Heart left ventricle (tissue), 16 donors: ENCODE measurements at places on chromosomes 6 and 20.
A peak's percentile ranks its signal among the peaks of the same experiment; 100 is the strongest.

DNA sequence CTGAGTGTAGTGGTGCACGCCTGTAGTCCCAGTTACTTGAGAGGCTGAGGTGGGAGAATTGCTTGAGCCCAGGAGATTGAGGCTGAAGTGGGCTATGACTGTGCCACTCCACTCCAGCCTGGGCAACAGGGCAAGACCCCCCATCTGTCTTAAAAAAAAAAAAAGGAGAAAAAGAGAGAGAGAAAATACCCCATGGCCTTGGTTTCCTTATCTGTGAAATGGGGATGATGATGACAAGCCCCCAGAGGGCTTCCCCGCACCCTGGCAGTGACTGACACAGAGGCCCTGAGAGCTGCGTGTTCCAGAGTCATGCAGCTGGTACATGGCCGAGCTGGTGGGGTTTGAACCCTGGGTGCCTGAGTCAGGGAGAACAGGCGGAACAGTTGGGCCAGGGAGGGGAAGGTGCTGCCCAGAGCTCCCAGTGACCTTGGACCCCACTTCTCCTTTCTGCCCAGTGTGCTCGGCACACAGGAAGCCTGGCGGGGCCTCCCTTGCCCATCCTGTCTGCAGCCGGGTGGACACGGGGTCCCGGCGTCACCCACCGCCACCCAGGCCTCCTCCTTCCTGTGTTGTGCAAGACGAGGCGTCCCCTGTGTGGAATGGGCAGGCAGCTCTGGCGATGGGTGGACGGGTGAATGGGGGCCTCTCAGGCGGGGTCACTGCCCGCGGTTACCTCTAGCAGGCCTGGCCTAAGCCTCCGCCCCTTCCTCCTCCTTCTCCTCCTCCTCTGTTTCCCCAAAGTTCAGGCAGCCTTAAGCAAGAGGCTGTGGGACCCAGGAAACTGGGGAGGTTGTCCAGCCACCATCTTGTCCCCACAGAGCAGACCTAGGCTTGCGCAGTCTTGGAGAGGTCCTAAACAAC lies 84.2 kb downstream of the CEBPB start:
- DNase-seq = peak; percentile 88

GRCh38 chr20:41395667-41396664 lies 29.3 kb upstream of the EMILIN3 start:
- DNase-seq = no peak

DNA sequence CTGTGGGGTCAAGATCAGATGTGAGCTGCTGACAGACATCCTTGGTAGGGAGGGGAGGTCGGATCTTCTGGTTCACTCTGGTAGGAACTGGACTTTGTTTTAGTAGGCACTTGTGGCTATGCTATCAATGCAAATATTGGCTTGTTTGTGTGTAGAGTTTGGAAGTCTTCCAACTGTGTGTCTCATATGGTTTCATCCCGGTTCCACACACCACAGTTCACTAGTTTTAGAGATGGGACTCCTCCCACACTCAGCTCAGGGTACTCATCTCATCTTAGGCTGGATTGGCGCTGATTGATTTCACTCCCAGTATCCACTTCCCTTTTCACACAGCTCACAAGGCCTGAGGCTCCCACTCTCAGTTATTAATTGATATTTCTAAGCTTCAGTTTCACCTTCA lies 161.3 kb downstream of the THBS2 start:
- DNase-seq = no peak

GRCh38 chr6:161151660-161152526 lies 122.0 kb downstream of the AGPAT4 start:
- no peak for DNase-seq

GRCh38 chr6:101722991-101723579 lies 329.6 kb downstream of the GRIK2 start:
- DNase-seq = no peak

DNA sequence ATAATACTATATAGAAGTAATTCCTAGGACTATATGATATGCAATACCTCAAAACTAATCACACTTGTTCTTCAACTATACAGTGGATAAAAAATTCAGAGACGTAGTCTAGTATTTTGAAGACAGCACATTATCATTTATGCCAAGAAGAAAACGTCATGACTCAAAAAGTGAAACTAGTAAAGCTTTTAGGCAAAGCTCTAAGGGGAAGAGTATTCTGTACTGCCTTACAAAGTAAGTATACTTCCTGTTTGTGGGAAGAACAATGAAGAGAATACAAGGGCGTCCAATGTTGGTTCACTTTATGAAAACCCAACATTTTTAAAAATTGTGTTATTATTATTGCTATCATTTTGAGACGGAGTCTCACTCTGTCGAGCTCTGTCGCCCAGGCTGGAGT lies 27.9 kb downstream of the LOC128125822 start:
- no peak for DNase-seq

GRCh38 chr6:154611241-154611640 lies 100.8 kb upstream of the CNKSR3 start:
- no peak for DNase-seq

DNA sequence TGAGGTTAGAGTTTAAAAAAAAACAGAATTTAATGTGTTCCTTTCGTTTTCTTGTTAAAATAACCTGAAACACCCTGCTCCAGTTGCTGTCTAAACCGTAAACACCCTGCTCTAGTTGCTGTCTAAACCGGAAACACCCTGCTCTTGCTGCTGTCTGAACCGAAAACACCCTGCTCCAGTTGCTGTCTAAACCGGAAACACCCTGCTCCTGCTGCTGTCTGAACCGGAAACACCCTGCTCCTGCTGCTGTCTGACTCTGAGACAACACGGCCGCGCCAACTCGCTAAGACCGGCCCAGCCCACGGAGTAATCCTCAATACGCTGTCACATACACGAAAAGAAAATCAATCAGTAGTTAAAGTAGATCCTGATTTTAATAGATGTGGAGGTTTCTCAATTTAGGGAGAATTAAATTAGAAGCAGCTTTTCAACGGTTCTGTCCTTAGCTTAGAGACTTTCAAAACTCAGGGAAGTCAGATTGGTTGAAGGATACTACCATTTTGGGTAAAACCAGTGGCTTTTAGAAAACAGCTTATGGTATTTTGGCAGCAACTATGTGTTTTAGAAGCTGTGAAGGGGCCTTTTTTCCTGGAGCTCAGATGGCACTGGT lies 98.3 kb downstream of the RAMACL start:
- peak; percentile 77 for DNase-seq

DNA sequence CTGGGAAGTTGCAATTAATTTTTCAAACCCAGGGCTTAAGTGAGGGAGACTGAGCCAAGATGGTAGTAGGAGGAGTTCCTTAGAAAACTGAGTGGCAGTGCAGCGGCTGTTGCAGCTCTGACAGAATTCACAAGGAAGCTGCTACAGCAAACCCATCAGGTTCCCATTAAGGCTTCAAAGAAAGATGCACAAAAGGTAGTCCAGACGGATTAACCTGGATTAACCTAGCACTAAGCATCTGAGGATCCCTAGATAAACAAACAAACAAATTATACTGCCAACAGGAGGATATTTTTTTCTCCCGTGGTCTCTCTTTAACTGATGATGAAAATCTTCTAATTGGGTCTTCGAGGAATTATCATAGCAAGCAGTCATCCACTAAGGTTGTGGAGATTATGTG lies 5.2 kb downstream of the TENT5A start:
- DNase-seq = no peak

- DNase-seq = peak; percentile 17
Observed at GRCh38 chr6:166488701-166489100, 97.8 kb downstream of the RAMACL start.

DNA sequence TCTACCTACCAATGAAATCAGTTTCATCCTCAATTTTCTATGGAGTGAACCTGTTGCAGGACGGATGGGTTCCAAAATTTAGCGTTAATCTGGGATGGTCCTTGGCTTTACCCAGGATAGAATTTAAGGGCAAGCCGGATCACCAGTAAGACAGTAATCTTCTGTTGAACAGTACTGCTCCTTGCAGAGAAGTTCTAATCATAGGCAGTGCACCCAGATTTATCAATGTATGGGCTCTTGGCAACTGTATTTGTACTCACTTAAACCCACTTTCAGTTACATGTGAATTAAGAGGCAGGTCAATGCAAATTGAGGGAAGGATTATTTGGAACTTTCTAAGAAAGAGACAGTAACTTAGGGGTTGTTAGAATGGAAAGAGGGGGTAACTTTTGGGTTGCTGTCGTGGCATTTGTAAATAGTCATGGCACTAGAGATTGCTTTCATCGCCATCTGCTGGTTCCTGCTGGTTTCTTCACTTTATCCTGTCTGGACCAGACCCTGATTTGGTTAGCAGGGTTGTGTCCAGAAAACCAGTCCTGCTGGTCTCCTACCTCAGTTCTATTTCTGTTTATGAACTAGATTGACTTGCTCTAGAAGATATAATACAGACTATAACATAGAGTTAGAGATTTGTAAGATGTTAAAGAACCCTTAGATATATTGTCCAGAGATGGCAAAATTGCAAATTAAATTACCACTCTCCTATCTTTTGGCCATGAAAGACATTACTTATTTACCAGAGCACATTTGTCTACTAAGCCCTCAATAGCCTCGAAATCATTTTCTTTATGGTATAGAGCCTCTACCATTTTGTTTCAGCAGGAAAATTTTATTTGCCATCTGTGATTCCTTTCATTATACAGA lies 646.3 kb downstream of the UTRN start:
- DNase-seq = no peak

- no peak for DNase-seq
Observed at GRCh38 chr6:146803601-146804000, 204.8 kb downstream of the ADGB start.

DNA sequence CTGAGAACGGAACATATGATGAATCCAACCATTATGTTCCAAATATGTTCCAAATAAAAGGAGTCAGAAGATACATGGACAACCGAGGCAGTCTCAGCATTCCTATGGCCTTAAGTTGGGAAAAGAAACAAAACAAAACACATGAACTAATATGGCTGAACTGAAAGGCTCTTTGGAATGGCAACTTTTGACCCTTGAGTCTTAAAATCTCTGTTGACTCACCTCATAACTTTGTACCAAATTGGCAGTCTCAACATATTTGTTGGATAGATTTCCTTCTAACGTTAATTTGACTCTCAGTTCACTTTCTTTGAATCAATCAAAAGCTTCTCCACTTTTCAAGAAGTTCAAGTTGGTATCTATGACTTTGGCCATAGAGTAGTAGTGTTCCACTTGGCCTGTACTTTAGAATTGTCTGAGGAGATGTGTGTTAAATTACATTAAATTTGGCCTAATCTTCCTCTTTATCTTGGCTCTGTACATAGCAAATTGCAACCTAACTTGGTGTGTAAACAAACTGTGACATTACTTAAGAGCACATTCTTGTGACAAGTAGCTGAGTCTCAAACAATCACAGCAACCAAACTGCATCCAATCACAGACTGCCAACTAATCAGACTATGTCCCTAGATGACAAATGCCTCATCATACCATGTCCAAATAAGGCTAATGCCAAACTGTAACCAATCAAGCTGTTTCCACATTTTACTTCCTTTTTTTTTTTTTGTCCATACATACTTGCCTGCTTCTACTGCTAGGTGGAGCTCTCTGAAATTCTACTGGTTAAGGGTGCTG lies 208.8 kb downstream of the BMP2 start:
- no peak for DNase-seq

DNA sequence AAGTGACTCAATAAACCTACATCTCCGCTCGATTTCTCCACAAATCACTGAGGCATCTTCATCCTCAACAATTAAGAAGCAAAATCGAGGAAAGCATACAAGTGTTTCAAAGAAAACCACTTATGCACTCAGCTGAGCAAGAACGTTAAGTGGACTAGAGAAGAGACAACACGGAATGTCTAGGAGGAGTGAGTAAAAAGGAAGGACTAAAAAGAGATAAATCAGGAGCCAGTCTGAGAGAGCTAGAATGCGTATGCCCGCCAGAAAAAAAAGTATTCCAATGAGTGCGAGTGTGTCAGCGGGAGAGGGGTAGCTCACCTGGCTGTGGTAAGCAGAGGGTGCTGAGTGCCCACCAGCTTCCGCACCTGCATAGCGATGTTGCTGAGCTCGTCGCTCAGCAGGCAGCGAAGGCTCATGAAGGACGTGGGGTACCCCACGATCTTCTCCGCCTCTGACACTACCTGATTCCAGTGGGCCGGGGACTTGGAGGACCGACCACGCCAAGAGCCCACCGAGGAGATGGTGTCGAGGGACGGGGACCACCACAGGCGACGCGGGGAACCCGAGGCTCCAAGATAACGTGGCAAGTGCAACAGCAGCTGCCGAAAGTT lies 587 bp downstream of the PDSS2 start:
- DNase-seq = peak; percentile 58

DNA sequence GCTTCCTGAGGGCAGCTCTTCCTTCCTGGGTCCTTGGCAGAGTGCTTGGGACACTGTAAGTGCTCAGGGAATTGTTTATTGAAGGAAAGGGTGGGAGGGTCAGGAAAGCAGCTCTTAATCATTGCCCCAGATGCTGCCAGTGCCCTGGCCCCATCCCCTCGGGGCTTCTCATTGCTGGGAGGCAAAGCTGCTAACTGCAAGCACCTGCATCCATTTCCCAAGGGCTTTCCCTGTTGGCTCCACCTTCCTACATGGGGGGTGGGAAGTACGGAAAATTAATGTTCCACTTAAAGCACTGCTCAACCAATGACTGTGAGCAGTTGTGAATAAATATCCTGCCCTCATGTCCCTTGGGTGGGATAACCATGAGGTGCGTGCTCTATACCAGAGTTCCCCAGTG lies 56.4 kb downstream of the NDUFAF5 start:
- DNase-seq = no peak

DNA sequence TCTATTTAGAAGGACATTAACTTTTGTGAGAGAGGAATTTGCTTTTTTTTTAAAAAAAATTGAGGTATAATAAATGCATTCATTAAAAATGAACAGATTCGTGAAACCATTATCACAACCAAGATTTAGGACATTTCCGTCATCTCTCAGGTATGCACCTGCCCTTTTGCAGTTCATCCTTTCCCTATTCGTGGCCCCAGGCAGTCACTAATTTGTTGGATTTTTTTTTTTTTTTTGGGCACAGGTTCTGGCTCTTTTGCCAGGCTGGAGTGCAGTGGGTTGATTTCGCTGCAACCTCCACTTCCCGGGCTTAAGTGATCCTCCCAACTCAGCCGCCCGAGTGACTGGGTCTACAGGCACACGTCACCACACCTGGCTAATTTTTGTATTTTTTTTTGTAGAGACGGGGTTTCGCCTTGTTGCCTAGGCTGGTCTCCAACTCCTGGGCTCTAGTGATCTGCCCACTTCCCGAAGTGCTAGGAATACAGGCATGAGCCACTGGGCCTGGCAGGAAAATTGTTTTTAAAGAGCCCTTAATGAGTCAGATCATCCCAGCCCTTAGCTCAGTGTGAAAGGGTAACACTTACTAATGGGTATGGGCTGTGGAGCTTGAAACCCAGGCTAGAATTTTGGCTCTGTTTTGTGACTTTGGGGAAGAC lies 9.2 kb downstream of the PHF3 start:
- DNase-seq = no peak

- no peak for DNase-seq
Observed at GRCh38 chr6:15493437-15494168, 169.2 kb downstream of the DTNBP1 start.

GRCh38 chr20:17620371-17621228 lies 50.7 kb downstream of the DSTN start:
- DNase-seq = no peak

DNA sequence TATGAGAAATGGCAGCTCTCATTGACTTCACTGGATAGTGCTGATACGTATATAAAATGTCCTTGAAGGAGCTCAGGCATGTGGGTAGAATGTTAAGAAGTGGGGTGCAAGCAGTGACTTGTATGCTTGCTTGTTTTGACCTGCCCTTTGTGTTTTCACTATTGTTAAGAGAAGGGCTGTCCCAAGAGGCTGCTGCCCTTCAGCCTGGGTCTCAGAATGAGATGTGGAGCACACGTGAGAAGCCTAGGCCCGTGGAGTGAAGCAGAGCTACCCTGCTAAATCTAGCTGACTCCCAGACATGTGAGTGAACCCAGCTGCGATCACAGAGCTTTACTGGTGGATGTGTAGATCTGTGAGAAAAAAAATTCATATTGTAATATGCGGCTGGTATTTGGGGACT lies 305.3 kb upstream of the RGS17 start:
- DNase-seq = no peak
